ENCODE measurements at places on chromosomes 5 and 9.

GRCh38 chr9:76176171-76176570 is 218.1 kb downstream of the RFK start:
- DNase-seq = no peak
- no peaks in the 10 kb centered on the region for H3K27me3 ChIP-seq
- no peaks in the 10 kb centered on the region for H3K36me3 ChIP-seq
- H3K27ac ChIP-seq = no peak overlapping the region

DNA sequence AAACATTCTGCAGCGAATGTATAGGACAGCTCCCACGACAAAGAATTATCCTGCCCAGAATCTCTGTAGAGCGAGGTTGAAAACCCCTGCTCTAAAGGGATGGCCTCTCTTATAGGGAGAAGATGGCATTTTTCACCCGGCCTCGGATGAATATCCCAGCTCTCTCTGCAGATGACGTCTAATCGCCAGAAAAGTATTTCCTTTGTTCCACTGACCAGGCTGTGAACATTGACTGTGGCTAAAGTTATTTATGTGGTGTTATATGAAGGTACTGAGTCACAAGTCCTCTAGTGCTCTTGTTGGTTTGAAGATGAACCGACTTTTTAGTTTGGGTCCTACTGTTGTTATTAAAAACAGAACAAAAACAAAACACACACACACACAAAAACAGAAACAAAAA is 17.4 kb upstream of the RARS1 start:
- H3K4me3 ChIP-seq = no peak overlapping the region
- H3K27me3 ChIP-seq = peaks cover 1% of the 10 kb centered on the region
- no peaks in the 10 kb centered on the region for H3K36me3 ChIP-seq
- DNase-seq = no peak

DNA sequence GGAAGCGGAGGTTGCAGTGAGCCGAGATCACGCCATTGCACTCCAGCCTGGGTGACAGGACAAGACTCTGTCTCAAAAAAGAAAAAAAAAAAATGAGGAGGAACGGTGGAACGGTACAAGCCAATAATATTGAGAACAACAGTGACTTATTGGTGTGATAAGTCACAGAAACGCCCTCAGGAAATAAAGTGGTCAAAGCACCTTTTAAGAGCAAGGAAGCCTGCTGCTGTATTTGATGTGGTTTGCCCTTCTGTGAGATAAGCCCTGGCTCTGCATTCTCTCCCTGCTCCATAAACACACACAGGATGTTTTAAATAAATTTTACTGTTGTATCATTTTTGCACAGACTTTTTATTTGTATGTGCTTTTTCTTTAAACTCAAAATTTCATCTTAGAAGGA is 269.9 kb upstream of the MSX2 start:
- H3K36me3 ChIP-seq = no peaks in the 10 kb centered on the region
- no peaks in the 10 kb centered on the region for H3K27me3 ChIP-seq
- no peak overlapping the region for H3K27ac ChIP-seq
- peaks cover 2% of the 10 kb centered on the region for H3K4me1 ChIP-seq

- no peaks in the 10 kb centered on the region for H3K4me1 ChIP-seq
- no peaks in the 10 kb centered on the region for H3K27me3 ChIP-seq
- no peak overlapping the region for H3K4me3 ChIP-seq
- DNase-seq = no peak
- no peak overlapping the region for H3K27ac ChIP-seq
- H3K36me3 ChIP-seq = no peaks in the 10 kb centered on the region
These were observed 368.8 kb downstream of the GLIS3 start for GRCh38 chr9:3931058-3931457.

DNA sequence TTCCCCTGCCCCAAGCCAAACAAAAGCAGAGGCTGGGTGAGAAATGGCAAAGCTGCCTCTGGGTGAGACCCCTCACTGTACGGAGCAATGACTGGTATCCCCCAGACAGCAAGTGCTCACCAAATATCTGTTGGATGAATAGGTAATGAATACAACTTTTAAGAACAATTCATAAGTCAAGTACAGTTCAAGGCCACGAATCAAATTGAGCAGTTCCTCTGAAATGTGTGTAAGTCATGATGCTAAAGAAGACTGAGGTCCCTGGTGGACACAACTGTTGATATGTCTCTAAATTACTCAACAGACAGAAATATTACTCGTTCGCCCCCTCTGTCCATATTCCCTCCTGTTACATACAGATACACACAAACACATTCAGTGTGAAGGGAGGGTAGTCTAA is 160.7 kb downstream of the GLIS3 start:
- H3K27ac ChIP-seq = no peak overlapping the region
- H3K27me3 ChIP-seq = no peaks in the 10 kb centered on the region
- H3K4me1 ChIP-seq = no peaks in the 10 kb centered on the region

DNA sequence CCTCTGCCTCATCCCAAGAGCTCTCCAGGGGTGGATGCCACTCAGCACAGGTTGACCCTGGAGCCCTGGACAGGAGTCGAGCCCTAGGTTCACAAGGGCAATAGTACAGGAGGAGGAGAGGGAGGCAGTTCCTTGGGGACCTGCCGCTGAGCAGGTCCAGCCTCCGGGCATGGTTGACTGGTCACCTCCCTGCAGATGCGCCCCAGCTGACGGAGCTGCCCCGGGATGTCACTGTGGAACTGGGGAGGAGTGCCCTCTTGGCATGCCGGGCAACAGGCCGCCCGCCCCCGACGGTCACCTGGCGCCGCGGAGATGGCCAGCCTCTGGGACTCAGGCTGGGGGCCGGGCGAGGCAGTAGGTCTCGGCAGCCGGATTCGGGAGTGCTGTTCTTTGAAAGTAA is 53.7 kb downstream of the HMCN2 start:
- H3K36me3 ChIP-seq = no peaks in the 10 kb centered on the region
- no peak overlapping the region for H3K4me3 ChIP-seq
- H3K27ac ChIP-seq = no peak overlapping the region
- DNase-seq = no peak

DNA sequence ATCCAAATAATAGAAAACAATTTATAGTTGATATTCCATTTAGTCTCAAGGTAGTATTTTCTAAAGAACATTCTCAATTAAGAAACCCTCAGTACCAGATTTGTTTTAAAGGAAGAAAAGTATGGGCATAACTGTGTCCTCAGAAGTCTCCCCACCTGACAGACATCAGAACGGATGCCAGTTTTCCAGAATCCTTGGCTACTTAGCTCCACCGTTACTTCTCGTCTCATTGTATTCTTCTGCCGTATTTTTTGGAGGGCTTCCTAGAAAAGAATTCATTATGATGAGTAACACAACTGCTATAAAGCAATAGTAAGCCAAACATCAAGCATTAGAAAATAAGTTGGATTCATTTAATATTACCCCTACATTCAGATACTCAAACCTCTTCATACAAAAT is 67.8 kb downstream of the DROSHA start:
- DNase-seq = no peak
- H3K27me3 ChIP-seq = no peaks in the 10 kb centered on the region
- no peak overlapping the region for H3K27ac ChIP-seq
- H3K36me3 ChIP-seq = peaks cover 48% of the 10 kb centered on the region

GRCh38 chr5:177098470-177099141 is 11.9 kb downstream of the FGFR4 start:
- H3K36me3 ChIP-seq = no peaks in the 10 kb centered on the region
- H3K27ac ChIP-seq = no peak overlapping the region
- H3K4me3 ChIP-seq = no peak overlapping the region

All from common myeloid progenitor, CD34-positive (primary cell).